ENCODE measurements at places on chromosomes 6 and 20.
A peak's percentile ranks its signal among the peaks of the same experiment; 100 is the strongest.

DNA sequence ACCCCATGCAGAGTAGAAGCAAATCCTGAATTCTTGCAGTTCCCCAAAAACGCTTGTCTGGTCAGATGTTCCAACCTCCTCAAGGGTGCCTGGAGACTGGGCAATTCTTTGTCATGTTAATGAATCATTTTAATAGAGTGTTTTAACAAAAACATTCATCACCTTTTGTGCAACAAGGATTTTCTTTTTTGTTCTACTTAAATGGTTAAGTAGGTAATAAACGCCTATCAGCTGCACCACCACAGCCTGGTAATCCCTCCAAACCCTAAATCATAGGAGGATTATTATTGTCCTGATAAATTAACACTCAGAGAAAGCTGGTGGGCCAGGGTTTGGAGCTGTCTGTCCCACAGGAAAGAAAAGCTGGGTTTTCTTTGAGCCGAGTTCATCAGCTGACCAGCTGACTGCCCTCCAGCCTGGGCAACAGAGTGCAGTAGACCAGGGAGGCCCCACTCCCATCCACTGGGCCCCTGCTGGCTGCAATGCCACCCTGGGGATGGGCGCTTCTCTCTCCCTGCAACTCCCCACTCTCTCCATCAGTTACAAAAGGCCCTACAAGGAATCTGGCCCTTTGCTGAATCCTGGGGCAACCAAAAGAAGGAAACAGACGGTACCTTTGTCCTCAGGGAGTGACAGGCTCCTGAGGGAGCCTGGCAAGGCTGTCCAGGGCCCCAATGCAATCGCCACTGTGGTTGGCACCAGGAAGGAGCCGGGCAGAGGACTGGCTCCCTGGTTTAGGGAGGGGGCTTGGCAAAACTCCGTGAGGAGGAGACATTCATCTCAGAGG is 23.1 kb upstream of the BMP7 start:
- no peak for DNase-seq

DNA sequence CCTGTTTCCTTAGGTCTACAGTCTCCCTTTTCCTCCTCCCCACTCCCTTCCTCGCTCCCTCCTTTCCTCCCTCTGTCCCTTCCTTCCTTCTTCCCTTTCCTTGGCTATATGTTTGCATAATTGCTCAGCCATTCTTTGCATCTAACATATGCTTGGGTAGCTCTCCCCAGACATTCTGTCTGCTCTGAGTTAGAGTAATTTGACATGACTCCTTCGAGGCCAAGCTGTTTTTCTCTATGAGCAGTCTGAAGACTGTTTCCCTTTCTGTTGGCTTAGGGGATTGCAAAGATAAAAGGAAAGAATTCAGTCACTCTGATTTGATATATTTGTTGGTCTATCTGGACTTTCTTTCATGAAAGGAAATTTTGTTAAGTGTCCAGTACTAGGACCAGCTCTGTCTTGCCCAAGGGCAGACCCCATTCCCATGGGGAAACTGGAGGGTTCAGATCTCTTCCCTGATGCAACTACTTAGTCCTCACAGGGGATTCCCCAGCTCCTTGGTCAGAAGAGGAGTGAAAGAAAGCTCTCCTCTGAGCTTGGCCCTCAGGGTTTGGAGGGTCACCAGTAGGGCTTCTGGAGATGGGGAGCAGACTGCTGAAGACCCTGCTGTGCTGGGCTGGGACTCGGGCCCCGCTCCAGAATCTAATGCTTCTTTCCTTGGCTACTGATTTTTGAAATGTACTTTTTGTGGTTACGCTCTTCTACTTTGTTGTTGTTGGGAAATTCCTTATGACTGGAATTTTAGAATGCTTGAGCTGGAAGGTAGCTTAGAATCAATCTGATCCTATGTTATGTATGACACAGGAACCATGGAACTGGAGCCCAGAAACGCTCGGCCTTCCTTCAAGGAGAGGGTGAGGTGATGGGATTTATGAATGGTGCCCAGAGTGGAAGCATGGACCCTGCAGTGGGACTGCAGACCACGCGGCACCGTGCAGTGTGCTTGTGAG is 63.7 kb upstream of the SLC22A23 start:
- DNase-seq: no peak

GRCh38 chr6:135852746-135853145 is 1.2 kb downstream of the PDE7B start:
- no peak for DNase-seq

DNA sequence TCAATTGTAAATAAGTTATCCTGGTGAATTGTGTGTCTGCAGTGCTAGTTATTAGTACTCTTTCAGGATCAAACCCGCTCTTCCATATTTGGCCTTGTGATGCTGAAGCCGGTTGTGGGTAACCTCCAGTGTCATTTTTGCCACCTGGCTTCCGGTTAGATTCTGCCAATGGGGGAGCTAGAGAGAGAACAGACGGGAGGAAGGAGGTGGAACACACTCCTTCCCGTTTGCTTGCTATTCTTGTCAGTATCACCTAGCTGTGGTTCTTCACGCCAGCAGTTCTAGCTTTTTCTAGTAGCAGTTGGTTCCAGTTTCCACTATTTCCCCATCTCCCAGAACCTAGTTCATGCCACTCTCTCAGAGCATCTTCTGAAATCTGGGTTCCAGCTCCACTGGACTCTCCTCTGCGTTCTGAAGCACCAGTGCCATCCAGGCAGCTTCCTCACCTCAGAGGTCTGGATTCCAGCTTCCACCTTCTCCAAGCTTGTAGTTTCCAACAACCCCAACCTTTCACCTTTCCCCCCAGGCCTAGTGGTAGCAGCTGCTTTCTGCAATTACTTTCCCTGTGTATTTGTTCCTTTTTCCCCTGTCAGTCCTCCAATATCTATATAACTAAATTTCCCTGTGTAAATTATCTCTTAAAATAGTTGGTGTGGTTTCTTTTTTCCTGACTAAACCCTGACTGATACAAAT is 46.9 kb upstream of the LOC128125822 start:
- no peak for DNase-seq

- no peak for DNase-seq
These were observed 32.0 kb downstream of the ERMARD start for GRCh38 chr6:169783401-169783800.

DNA sequence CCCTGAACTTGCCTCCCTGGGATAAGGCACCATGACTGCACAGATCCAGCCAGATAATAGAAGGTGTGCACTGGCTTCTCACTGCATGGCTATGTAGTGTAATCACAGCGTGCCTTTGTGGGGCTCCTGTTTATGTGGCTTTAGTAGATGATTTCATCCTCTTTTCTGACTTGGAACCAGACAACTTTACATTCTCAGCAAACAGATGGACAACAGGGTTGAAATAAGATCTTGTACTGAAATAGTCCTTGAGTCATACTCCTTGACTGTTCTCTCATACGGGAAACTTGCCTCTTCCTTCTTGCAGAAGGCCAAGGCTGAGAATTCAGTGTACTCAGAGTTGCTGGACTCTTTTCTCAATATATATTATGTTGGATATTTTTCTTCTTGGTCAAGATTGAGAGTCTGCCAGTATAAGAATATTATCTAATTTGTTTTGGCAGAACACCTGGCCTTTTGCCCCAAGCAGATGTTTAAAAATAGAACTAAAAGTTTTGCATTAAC is 25.0 kb upstream of the RNF144B start:
- DNase-seq: no peak

GRCh38 chr6:129647044-129647443 is 62.9 kb downstream of the ARHGAP18 start:
- no peak for DNase-seq

DNA sequence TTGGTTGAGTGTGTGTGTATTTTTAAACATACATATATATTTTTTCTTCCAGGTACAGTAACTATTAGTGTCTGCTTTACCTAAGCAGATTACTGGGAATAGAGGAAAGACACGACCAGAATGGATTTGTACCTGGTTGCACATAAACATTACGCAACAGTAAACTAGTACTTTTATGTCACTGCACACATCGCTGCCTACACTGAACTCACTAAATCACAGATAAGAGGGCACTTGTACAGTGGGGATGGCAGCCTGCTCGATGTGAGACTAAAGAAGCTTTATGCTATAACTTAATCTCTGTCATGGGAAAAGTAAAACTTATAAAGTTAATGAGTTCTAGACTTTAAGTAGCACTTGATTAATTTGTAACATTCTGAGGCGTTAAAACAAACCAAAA is 89.5 kb upstream of the SIM1 start:
- DNase-seq: no peak

GRCh38 chr6:71364889-71365542 is 76.4 kb downstream of the OGFRL1 start:
- DNase-seq: no peak

GRCh38 chr6:35370124-35370741 is 27.9 kb downstream of the PPARD start:
- DNase-seq: peak; percentile 84

GRCh38 chr20:4896119-4896702 is 105.1 kb downstream of the SLC23A2 start:
- DNase-seq: no peak

DNA sequence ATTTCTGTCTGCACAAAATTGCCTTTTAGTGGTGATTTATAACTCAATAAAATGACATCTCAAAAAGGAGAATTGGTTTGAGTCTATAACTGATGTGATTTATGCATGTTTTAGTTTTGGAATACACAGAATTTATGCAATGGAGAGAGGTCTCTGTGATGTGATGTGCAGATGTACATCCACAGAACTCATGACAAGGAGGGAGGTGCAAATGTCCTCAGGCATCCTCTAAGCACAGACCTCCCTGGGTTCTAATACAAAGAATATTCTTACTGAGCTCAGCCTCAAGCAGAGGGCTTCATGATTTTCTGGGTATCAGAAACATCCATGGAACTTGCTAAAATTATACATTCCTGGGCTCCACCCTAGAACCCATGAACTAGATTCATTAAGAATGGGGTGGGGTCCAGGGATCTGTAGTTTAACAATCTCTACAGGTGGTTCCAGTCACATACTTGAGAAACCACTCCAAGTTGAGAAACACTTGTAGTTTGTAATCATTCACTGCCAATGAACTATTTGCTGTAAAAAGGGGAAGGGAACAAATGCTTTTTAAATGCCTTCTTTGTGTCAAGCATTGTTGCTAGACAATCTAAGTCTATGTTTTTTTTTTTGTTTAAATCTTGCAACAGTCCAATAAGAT is 60.2 kb upstream of the NEDD9 start:
- no peak for DNase-seq

DNA sequence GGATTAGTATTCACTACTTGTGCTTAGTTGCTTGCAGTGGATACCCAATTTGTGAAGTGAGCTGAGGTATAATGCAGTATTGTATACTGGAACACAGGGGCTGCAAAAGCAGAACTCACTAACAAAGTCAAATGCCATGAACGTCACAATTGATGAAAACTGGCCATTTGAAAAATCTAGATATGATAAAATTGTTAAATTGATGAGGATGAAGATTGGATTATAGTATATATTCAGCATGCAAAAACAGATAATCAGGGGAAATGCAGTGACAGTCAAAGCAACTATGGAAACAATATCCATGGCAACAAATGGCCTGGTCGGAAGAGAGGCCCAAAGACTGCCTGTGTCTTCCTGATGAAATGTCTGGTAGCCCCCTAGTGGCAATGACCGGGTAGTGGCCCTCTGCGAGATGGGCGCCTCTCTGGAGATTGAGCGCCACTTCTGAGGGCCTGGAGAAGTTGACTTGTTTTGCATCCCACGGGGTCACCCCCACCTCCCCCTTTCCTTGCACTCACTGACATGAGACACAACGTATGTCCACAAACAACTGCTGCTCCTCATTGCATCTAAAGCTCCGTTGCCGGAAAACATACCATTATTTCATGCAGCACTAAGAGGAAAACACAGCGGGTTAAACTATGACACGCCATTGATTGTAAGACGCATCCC is 43.6 kb downstream of the C6orf15 start:
- DNase-seq: peak; percentile 82

DNA sequence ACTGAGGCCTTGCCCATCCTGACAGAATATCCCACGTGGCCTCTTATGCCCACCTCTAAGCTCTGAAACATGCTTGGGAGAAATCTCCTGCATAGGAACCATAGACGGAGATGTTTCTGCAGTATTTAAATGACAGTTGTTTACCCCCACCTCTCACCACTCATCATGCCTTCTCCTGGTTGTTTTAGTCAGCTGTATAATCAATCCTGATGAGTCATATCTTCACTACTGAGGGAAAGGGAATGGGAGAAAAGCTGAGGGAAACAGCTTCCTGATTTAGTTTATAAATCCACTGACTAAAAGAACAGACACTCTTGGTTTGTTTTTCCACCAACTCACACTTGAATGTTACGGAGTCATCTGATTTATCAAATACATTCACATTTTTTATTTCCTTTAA is 113.2 kb upstream of the TENT5A start:
- DNase-seq: no peak

GRCh38 chr6:159077123-159077522 is 32.3 kb upstream of the TAGAP start:
- DNase-seq: no peak

GRCh38 chr6:100176311-100176950 is 182.4 kb upstream of the MCHR2 start:
- DNase-seq: peak; percentile 42

- DNase-seq: no peak
These were observed 15.4 kb downstream of the FKBP1A start for GRCh38 chr20:1377341-1377871.

- no peak for DNase-seq
These were observed 724.5 kb downstream of the GRIK2 start for GRCh38 chr6:102118034-102118433.

DNA sequence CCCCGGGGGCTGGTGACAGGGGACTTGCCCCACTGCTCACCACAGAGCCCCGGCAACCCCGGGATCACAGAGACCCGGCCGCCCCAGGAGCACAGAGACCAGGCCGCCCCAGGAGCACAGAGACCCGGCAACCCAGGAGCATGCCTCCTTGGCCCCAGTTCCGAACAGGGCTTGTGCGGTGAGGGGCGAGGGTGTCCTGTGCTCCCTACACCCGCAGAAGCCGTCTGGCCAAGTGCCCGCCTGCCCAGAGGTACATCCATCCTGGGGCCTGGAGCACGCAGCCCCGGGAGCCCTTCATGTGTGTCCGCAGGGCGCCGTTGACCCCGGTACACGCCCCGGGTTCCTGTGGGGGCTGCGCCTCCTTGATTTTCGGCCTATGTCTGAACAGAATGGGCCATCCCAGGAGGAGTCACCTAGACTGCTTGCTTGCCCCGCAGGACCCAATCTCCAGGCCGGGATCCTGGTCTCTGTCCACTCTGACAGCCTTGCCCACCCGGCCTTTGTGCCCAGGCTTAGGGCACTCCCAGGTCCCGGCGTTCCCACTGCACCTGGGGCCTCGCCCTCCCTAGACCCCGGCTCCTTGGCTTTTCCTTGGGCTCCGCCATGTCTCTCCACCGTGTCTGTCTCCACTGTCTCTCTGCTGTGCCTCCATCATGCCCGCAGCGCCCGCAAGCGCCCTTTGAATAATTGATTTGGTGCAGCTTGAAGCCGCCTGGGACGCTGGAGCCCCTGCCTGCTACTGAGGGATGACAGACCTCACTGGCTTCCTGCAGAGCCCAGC is 219.8 kb downstream of the ERMARD start:
- DNase-seq: no peak

- DNase-seq: no peak
These were observed 44.3 kb upstream of the SNX9 start for GRCh38 chr6:157778719-157779118.

DNA sequence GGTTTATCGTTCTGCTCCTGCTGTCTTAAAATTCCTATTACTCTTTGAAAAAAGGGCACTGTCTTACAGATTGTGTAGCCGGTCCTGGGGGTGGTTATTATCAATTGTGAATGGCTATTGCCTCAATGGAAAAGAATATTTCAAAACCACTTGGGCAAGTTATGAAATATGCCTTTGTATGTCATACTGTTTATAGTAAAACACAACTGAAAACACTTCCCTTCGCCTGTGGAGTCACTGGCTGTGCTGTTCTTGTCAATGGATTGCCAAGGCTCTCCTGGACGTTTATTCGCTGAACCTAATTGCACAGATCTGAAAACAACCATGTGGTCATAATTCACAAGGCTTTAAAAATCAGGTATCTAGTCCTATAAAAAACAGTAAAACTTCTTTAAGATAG is 47.8 kb upstream of the TAGAP start:
- DNase-seq: no peak
